ENCODE measurements at places on chromosomes 7 and 10.

DNA sequence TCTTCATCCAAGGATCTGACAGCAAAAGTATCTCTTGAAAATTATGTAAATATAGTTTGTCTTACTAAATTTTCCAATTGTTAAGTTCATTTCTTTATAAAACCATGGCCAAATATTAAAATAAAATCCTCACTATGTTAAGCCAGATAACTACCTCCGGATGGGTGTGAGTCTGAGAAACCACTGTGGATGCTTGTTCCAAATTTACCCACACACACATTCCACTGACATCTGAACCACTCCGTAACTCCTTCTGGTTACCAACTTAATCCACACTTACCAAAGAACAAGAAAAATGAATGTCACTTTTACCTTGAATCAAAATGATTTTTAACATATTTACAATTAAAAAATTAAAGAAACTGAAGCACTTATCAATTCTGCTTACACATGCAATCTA lies 19.7 kb downstream of the CYTH3 start:
- no peak for DNase-seq

DNA sequence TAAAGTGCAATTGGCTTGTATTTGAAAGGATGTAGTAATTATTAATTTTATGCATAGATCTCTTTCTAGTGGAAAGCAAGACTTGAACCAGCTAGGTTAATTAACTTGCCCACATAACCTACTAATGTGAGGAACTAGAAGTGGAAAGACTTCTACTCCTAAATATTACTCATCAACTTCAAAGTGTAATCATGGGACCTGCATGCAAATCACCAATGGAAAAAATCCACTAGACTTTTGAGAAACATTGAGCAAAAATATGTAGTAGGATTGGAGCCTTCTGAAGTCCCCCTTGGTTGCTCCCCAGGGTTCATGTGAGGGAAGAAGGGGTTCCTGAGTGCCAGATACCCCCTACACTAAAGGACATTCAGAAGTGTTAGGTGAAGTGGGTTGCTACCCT lies 240.2 kb downstream of the PTEN start:
- DNase-seq, result no peak

- DNase-seq, result no peak
These were observed 369 bp downstream of the CALHM3 start for GRCh38 chr10:103478671-103479070.

- no peak for DNase-seq
These were observed 74.7 kb upstream of the ITGB1 start for GRCh38 chr10:33032654-33033151.

GRCh38 chr7:95472581-95473161 lies 13.1 kb upstream of the ASB4 start:
- DNase-seq, result no peak

GRCh38 chr7:76280408-76280807 lies 22.1 kb upstream of the HSPB1 start:
- no peak for DNase-seq

DNA sequence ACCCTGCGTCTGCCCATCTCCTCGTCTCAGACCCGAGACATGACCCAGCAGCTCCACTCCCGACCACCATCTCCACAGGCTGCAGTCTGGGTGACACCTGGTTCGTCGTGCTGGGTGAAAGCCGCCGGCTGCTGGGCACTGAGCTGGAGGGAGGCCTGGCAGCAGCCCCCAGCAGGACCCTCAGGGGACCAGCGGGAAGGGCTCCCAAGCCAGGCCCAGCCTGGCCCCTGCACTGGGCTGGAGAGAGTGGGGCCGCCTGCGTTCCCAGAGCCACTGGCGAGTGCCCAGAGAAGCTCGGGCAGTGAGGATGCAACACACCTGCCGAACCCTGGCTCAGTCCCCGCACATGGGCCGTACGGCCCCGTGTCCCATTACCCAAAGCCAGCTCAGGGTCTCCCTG lies 21.3 kb downstream of the CFAP46 start:
- no peak for DNase-seq

DNA sequence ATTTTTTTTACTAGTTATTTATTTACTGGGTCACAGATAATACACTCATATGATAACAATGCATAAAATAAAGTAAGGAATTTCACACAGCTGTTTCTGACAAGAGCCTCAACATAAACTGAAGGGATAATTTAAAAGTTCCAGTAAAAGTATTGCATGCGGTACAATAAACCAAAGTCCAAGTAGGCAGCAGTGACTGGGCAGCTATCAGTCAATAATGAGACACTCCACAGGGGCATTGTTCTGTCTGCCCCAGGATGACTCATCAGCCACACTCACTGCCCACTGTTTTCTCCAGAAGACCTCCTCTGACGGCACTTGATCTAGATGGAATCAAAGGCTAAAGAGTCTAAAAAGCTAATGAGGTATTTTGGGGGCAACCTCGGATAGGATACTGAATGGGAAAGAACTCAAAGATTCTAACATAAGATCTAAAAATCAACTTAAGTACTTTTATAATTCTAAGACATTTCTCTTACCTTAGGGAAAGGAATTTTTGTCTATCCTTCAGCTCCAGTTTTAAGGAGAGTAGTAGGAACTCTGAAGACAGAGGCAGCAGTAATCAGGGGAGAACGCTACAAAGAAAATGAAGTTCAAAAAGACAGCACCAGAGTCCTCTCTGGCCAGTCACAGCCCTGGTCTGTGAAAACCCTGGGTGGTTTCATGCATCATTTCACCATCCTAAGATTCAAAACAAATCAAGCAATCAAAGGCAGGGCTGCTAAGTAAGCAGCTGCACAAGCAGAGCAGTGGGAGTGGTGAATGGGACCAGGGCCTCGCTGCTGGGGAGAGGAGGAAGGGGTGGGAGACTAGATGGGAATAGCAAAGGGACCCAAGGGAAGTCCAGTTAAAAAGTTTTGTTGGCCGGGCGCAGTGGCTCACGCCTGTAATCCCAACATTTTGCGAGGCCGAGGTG lies 175.1 kb downstream of the AVL9 start:
- DNase-seq, result no peak

- DNase-seq, result no peak
These were observed 44.3 kb downstream of the PFKP start for GRCh38 chr10:3111621-3112163.

Measured in T-cell (primary cell).